ENCODE measurements at places on chromosomes 16 and 17.

GRCh38 chr16:20042848-20043247, 30.8 kb downstream of the GPR139 start:
- no peak for DNase-seq

GRCh38 chr16:49961089-49961488, 63.9 kb upstream of the CNEP1R1 start:
- DNase-seq: no peak

DNA sequence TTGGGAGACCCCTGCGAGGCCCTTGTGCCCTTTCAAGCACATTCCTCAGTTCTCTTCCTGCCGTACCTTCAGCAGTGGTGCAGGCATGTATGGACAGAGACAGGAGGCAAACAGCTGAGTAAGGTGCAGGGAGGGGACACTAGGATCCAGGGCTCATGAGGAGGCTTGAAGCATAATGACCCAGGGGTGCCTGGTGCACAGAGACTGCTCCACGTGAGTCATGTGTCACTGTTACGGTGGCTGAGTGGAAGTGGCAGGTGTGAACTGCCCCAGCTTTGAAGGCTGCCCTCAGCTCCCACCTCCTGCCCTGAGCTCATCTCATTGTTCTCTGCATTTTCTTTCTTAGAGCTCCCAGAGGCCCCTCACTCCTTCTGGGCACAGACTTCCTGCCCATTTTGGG, 124.8 kb downstream of the NTN1 start:
- no peak for DNase-seq

DNA sequence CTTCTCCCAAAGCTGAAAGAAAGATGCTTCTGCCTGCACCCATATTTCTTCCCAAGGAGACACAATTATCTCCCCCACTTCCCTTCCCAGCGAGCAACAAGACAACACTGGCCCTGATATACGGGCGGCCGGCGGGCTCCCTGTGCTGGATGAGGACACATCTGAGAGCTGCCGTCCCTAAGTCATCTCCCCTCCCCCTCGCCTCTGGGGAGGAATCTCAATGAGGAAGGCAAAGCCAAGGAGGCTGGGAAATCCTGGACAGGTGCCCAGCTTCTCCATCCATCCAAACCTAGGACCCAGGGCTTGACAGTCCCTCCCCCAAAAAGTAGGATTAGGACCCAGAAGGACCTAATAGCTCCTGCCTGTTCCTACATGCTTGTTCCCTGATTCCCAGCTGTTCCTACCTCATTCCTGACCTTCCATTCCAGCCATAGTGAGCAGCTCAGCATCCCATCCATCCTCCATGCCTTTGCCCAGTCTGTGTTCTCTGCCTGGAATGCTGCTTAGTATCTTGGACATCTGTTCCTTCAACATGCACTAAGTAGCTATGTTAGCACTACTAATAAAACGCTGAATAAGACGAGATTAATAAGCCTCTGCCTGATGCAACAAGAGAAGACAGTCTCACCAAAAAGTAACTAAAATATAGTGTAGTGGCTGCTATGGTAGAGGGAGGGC, 167.9 kb downstream of the CCT6B start:
- no peak for DNase-seq

DNA sequence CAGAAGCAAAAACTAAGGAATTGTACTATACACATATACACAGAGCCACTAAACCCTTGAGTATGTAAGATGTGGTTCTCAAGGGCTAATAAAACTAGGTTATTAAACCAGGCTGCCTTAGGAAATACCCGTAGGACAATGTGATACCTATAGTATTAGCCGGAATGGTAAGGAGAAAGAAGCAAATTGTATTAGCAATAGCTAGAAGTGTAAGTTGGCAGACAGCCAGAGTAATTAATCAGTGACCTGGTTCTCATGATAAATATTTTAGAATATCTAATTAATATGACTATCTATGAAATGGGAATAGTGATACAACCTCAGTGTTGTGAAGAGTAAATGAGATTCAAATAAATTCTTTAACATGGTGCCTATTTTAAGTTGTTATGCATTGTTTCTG, 18.6 kb downstream of the GDPD1 start:
- DNase-seq: no peak

GRCh38 chr17:74417178-74418045, 14.5 kb upstream of the GPRC5C start:
- peak; percentile 65 for DNase-seq

DNA sequence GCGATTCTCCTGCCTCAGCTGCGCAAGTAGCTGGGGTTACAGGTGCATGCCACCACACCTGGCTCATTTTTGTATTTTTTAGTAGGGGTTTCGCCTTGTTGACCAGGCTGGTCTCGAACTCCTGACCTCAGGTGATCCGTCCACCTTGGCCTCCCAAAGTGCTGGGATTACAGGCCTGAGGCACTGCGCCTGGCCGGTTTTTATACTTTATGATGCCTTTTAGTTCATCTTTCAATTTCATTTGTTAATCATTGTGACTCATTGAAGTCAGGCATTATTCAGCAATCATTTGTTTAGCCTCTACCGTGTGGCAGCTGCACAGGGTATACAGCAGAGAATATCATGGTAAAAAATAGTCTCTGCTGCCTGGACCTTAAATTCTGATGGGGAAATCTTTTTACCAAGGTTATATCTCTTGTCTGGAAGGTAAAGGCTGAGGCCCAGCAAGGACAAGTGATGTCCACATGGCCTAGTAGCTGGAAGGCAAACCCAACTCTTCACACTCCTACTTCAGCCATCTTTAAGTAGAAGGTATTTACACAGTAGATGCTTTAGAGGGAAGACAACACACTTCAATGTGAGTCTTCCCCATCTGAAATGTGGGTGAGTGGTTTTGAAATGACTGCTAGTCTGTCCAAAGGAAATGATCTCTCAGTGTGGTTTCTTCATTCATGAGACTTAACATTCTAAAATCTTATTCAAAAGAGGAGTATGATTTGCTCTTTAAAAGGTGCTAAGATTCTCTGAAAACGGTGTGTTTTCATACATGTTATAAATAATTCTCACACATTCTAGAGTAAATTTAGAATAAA, 2.4 kb downstream of the PRPSAP2 start:
- no peak for DNase-seq

GRCh38 chr16:84607694-84608093, 10.2 kb downstream of the COTL1 start:
- DNase-seq: no peak

GRCh38 chr17:73194514-73195222, 1.8 kb downstream of the COG1 start:
- no peak for DNase-seq

DNA sequence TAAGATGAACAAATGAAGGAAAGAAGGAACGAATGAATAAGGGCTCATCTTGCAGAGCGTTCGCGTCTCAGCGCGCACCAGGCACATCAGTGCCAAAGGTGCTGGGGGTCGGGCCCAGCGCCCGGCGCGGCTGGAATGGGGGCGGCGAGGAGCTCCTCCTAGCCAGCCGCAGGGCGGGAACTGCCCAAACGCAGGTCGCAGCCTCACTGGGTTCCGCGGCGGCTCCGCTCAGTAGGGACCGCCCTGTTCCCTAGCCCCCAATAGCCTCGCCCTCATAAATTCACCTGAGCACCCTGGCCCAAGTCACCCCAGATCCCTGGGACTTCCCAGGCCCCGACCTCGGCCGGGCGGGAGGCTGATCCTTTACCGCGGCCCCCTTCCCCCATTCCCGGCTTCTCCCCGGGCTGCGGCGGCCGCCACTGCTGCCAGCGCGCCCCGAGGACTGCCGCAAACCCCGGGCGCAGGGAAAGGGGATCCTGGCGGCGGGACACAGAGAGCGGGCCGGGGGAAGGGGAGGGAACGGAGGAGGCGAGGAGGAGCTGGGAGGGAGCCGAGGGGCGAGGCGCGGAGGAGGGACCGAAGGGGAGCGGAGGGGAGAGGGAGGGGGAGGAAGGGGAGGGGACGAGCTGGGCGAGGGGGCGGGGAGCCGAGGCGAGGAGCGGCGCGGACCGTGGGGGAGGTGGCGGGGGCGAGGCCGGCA, 377 bp upstream of the CRHR1 start:
- no peak for DNase-seq

DNA sequence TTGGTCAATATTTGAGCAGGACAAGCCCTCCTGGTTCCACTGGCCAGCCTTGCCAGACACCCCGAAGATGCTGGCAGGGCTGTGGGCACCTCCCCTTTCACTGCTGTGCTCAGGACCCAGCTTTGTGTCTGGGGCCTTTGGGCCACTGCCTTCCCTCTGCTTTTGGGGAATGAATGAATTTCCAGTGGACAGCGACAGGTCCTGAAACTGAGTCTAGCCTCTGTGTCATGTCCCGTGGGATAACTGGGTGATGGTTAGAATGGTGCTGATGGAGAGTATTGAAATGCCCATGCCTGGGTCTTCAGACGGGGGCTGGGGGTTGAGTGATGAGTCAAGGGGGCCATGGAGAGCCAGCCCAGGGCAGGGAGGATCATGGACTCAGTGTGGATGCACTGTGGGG, 135.8 kb downstream of the FOXL1 start:
- no peak for DNase-seq

- no peak for DNase-seq
Observed at GRCh38 chr16:20348365-20349185, 3.9 kb downstream of the UMOD start.

GRCh38 chr16:85417156-85417860, 195.8 kb upstream of the GSE1 start:
- no peak for DNase-seq

DNA sequence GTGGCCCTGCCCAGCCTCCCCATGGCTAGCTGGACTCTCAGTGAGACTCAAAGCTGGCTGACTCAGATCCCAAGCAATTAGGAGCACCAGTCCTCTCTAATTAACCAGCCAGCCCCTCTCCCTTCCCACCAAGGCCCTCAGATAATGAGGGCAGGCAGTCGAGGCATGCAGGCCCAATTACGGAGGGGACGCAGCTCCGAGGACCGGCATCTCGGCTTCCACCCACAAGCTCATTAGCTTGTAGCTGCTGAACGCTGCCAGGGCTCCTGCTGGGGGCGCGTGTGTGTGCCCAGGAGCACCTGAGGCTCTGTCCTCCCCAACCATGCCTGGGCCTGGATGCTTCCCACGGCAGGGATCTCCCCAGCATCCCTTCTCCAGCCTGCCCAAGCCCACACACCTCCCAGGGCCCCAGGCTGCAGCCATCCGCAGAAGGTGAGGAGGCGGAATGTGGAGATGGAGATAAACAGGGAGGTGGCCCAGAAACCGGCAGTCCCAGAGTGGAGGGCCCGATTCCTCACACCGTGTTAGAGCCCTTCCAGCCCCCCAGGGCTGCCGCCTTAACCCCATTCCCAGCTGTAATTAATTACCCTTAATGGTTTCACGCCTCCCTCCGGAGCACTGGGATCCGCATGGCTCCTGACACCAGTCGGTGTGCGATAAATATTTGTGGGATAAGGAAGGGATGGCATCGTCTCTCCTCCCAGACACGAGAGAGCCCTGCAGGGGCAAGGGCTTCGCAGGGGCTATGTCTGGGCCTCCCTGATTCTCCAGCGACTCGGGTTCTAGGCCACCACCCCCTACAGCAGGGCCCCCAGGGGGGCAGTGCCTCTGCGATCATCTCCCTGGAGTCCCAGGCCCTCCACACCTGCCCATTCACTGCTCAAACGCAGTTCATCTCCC, 42.2 kb downstream of the RPH3AL start:
- DNase-seq: no peak

GRCh38 chr16:89827383-89828198, 684 bp upstream of the SPIRE2 start:
- DNase-seq: peak; percentile 65

GRCh38 chr16:70740914-70741782, 55.3 kb upstream of the MTSS2 start:
- no peak for DNase-seq

- no peak for DNase-seq
Observed at GRCh38 chr16:1590366-1590765, 21.5 kb downstream of the IFT140 start.

GRCh38 chr17:52235516-52235915, 77.0 kb upstream of the CA10 start:
- DNase-seq: no peak

DNA sequence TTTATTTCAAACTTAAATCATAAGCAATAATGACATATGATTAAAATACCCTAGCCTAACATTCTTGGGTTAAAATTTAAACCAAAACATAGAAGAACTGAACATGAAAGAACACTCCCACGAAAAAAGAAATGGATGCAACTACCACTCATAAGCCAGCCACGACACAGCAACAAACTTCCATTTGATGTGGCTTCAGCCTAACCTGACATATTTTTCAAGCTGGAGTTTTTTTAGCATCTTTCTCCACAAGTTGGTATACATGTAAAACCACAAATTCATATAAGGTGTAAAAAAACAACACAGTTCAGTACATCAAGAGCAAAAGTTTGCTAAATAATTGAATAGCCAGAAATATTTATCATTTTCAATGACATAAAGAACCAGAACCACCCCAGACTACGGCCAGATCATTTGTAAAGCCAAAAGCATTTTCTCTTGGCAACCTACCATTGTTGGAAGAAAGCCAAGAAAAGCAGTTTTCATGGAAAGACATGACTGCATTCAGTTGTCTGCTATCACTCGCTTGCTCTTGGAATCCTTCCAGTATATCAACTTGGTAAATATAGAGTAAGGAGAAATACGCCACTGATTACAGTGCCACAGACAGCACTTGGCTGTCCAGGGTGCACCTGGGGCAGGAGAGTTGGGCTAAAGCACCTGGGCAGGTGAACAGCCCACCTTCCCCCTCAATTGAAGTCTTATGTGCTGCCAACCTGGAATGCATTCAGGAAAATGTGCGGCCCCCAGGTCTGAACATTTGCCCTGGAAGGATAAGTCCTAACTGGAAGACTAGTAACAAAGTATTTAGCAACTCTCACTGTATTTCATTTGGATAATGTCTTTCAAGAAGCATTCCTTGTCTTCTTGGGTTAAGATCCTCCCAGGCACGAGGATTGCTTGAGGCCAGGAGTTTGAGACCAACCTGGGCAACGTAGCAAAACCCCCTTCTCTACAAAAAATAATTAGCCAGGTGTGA, 60.5 kb downstream of the CREBBP start:
- no peak for DNase-seq

DNA sequence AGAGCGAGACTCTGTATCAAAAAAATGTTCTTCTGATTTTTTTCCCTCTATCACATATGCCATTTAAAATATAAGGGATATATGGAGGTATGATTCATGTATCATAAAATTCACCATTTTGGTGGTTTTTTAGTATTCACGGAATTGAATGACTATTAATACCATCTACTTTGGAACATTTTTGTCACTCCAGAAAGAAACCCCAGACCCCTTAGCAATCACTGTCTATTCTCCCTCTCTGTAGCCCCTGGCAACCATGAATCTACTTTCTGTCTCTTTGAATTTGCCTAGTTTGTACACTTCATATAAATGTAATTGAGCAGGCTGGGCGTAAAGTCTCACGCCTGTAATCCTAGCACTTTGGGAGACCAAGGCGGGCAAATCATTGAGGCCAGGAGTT, 75.9 kb downstream of the PRKCA start:
- no peak for DNase-seq

DNA sequence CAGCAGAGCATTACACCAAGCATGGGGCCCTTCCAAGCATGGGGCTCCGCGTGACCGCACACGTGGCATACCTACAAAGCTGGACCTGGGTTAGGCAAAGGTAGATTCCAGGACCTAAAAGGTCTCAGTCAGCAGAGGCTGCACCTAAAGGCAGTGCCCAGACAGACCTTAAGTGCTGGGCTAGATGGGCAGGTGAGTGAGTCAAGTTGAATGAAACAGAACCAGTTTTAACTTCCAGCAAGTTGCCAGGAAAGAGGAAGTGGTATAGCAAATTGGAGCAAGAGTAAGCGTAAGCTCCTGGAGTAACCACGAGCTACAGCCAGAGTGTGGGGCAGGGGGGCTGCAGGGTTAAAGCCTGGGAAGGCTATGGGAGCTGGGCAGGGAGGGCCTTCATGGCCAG, 49.5 kb downstream of the SRCIN1 start:
- no peak for DNase-seq

All from HuH-7 (cell line).